ENCODE measurements at places on chromosomes 12 and 14.

- no peak for DNase-seq
Observed at GRCh38 chr12:117517219-117517739, 155.9 kb upstream of the NOS1 start.

DNA sequence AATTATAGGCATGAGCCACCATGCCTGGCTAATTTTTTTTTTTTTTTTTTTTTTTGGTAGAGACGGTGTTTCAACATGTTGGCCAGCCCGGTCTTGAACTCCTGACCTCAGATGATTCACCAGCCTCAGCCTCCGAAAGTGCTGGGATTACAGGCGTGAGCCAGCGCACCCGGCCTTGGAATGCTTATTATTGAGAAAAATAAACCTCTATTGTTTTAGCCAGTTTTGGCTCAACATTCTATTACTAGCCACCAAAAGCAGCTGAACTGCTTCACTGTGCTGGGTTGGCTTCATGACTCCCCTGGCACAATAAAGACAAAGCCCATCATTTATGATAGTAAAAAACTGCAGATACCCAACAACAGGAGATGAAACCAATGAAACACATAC, 93.5 kb upstream of the CEP83 start:
- DNase-seq = peak; percentile 44

DNA sequence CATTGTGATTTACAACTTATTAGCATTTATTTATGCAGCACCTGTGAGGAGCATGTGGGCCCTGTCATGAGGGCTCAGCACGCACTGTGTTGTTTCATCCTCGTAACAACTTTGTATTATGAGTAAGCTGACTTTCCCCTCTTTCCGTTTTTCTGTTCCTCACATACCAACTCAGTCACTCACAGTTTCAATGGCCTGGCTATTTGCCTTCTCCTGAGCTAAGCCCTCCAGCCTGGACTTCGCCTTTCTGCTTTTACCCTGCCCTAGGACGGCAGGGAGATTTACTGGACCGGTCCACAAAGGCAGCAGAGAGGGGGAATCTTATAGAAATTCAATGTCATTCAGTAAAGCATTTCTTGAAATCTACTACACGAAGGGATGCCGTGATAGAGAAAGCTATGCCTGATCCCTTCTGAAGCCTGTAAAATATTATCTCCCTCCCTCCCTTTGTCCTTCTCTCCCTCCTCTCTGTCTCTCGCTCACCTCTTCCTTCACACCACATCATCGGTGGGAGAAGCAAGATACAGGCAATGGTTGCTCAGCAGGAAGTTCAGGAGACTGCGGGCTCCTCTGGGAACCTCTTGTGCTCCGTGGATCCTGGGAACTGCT, 219.2 kb upstream of the TBX3 start:
- DNase-seq = no peak

GRCh38 chr14:26856876-26857518, 259.2 kb upstream of the NOVA1 start:
- no peak for DNase-seq

- no peak for DNase-seq
Observed at GRCh38 chr12:47838286-47838931, 18.7 kb upstream of the HDAC7 start.

DNA sequence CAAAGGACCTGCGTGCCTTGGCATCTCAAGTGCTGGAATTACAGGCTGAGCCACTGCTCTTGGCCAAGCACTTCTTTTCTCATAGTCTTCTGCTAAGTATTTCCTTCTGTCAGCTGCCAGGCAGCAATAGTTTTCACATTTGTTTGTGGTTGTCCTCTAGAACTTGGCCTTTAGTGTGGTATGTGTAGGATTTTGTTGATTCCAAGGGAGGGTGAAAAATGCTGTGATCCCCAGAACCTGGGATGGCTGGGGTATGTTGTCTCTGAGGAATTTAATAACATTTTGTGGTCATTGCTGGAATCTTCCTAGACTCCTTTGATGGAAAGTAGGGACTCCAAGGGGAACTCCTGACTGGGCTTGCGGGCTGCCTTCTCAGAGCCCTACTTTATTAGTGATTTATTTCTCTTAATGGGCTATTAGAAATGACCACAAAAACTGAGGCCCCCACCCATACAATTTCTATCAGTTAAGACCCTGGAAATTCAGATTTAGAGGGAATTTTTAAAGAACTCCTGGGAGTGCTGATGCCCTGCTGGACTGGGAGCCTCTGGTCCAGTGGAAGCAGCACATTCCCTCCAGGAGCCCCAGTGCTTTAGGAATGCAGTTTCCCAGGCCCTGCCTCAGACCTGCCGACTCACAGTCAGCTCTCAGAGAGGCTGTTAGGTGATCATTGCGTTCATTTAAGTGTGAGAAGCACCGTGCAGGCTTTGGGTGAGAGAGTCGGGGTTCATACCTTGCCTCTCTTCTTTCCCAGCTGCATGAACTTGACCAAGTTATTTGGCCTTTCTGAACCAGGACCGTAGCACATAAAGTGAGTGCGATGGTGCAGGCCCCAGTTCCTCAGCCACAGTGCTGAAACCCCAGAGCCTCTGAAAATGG, 22.7 kb downstream of the TRAF3 start:
- DNase-seq = no peak

DNA sequence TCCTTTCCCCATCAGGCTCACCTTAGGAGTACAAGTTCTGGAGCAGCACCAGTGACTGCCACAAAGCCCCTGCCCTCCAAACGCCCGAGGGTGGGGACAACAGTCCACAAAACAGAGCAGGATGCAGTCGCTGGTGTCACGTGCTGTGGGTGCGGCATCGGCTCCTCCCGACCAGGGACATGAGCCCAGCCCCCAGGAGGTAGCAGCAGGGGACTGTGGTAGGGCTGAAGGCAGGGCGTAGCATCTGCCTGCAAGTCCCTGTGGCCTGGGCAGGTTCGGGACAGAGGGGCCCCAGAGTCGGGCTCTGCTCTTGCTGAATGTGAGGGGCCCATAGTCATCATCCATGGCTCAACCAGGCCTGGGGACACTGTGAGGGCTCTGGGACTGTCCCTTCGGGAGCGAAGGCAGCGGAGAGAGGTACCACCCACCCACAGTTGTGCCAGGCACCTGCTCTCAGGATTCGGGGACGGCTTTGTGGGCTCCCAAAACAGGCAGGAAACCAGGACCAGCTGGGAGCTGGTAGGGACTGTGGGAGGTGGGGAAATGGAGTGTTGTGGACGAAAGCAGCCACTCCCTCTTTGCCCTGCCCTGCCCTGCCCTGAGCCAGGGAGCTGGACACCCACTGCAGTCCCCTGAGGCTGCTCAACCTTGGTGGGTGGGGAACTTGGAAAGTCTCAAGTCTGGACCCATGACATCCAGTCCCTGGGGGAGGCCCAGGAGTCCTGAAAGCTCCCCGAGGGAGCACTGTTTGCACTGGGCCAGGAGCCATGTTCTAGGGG, 30.7 kb downstream of the FBRSL1 start:
- DNase-seq = no peak

DNA sequence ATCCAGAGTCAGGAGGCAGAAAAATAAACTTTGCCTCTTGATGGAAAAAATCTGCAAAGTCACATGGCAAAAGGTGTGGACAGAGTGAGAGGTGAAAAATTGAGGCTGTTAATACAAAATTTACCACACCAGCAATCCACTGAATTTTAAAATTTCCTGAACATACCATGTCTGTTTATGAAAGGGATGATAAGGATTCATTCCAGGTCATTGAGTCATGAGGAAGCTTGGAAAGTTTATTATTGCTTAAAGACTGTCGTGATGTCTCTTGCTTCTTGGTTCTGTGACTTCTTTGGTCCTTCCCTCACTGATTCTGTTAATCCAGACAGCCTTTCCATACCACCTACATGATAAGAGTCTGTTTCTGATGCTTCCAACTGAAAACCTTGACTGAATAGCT, 73.2 kb downstream of the TTC6 start:
- no peak for DNase-seq

GRCh38 chr12:21220266-21220665, 89.3 kb downstream of the SLCO1B1 start:
- no peak for DNase-seq

- DNase-seq = no peak
Observed at GRCh38 chr12:115185506-115185905, 501.5 kb upstream of the TBX3 start.

DNA sequence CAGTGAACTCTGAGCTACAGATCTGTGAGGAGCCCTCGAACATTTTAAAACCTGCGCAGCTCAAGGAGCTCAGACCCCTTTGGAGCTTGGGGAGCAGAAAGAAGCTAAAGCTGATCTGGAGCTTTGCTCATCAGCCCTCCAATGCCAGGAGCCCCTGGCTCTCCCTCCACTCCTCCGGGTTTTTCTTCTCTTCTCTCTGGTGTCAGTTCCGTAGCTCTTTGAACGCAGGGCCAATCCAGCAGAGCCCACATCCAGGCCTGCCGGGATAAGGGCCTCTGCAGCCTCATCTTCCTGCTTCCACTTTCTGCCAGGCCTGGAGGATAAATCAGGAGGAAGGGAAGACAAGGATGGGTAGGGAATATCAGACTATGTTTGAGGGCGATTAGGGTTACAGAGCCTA, 6.0 kb downstream of the HOXC4 start:
- DNase-seq = no peak

DNA sequence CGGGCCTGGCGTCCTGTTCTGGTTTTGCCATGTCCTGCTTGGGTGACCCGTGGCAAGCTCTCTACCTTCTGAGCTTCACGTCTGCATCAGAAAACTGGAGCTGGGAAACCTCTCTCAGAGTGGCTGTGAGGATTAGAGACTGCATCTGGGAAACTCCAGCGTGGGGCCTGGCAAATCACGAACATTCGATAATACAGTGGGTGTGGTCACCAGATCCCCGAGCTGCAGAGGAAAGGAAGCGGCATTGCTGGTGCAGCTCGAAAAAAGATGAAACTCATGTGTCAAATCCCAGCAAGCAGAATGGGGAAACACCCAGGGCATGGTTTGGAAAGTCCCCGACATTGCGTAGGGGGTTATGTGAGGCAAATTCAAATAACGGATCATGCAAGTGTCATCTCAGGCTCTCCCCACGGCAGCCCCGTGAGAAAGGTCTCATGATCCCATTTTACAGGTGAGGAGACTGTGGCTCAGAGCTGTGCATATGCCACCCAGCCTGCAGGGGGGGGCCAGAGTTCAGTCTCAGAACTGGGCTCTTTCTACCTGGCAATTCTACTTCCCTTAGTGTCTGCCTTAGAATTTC, 98.1 kb upstream of the VRK1 start:
- no peak for DNase-seq

GRCh38 chr14:100545359-100545758, 41.9 kb downstream of the BEGAIN start:
- no peak for DNase-seq

DNA sequence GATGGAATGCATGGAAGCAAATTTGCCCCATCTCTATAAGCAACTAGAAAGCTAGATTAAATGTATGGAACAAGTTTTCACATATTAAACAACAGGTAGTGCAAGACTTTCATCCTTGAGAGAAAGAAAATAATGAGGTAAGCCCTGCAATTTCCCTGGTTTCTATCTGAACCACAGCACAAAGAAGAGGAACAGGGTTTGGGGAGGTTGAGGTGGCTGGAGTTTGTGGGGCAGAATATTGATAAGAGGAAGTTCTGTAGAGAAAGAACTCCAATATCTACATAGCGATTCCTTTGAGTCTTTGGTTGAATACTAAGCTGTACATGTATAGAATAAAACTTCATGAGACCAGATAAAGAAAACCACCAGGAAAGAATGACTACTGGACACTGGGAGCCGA, 96.3 kb upstream of the CCND2 start:
- DNase-seq = no peak

- no peak for DNase-seq
Observed at GRCh38 chr12:111310076-111310870, 58.6 kb downstream of the PHETA1 start.

DNA sequence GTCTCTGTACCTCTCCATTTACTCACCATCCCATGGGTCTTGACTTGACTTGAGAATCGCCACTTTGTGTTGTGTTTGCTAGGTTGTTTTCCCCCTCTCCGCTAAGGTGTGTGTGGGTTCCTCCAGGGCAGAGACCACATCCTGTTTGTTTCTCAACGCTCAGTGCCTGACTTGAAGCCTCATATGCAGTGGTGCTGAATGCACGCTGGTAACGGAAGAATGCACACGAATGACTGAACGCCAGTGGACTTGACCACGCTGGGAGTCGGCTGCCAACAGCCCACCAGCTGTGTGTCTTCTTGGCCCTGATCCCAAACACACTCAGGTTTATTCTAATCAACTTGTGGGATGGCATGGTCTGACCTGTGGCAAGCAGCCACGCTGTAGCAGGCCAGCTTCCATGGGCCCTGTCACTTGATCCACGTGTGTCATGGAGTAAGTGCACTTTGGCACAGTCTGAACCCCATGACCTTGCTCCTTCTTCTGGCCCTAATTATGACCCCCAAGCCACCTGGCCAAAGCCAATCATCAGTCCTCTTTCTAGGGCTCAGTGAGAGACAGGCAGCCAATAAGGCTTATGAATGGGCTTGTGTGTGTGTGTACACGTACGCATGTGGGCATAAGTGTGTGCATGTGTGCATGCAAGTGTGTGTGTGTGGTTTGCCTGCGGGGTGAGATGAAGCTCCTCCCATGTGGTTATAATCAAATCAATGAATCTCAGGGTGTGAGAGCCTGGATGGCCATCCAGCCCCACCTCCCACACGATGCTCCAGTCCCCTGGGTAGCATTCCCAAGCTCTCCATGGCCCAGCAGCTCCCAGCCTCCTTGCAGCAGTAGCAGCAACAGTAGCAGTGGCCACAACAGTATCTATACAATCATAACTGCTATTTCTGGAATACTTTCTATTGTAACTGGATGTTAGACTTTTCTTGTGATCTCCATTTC, 6.4 kb upstream of the TC2N start:
- no peak for DNase-seq

DNA sequence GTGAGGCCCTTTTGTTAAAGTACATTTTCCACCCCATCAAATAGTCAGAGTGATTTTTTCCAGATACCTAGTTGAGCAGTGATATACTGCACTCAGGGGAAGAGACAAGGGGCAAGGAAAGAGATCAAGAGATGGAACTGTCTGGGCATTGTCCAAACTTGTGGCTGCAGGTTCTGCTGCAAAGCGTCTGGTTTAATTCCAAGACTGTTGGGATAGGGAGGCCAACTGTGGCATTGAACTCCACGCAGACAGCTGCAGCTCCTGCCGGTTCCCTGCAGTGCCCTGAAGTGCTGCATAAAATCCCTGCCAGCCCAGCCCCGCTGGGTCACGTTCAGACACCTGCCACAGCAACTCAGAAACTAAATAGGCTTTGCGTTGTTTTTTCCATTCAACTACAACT, 30.5 kb downstream of the RPH3A start:
- no peak for DNase-seq

DNA sequence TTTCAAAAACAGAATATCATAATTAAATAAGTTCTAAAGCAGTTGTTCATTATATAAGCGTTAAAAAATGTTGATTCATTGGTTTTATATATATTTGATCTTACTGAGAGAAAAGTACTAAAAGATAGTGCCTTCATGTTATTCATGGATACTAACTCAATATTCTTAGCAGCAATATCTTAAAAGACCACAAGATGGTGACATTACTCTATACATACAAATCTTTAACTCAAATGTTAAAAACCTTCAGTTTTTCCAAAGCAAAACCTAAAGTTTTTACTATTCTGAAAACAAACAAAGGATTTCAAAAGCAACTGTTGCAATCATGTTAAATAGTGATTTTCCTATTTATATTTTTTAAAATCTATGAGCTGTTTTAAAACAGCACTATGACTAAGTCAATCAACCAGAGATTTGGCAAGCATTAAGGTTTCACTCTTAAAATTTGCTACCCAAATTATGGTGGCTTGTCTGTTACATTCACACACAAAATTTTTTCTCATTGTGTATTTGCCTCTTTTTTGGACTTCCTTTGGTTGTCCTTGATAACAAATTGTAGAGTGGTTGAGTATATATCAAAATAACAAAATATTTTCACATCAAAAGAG, 50.1 kb upstream of the RERGL start:
- DNase-seq = no peak

GRCh38 chr12:101015044-101015443, 195.0 kb downstream of the SLC5A8 start:
- DNase-seq = no peak
